ENCODE measurements at places on chromosomes 4 and X.

GRCh38 chr4:8727546-8728510 lies 135.3 kb downstream of the CPZ start:
- DNase-seq: no peak

GRCh38 chrX:85018471-85018870 lies 14.8 kb downstream of the APOOL start:
- DNase-seq: no peak

GRCh38 chr4:118352843-118353533 lies at the start of gene PRSS12:
Gene PRSS12, minus strand, starts transcription at chr4:118353003. Its CDS starts 283 bp downstream, at chr4:118352720.
- peak; percentile 72 for DNase-seq

DNA sequence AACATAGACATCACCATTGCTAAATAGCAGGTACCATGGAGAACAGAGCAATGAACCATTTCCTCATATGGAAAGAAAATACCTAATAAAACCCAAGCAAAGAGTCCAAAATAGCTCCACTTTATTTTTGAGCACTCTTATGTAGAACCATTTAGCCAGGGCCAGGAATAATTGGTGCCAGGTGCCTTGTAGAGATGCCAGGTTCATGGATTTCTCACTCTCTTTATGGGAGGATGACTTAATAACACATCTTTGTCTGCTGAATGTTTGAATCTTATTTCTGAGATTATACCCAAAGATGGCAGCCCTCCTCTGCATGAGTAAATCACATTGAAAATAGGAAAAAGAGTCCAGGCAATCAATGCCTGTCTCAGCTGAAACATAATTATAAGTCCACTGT lies 212.3 kb upstream of the SFRP2 start:
- no peak for DNase-seq

- no peak for DNase-seq
Measured at GRCh38 chr4:151323667-151324066, 1.7 kb downstream of the SH3D19 start.

GRCh38 chr4:139972305-139972704 lies 181.7 kb downstream of the MAML3 start:
- no peak for DNase-seq

DNA sequence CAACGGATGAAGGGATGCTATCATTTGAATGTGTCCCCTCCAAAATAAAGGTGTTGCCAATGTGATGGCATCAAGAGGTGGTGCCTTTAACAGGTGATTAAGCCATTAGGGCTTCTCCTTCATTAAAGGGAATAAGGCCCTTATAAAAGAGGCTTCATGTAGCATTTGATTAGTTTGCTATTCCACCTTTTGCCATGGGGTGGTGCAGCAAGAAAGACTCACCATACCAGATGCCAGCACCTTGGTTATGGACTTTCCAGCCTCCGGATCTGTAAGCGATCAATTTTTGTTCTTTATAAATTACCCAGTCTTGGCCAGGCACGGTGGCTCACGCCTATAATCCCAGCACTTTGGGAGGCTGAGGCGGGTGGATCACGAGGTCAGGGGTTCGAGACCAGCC lies 7.9 kb upstream of the SLC25A43 start:
- peak; percentile 61 for DNase-seq

GRCh38 chrX:108304210-108304609 lies 134.0 kb downstream of the COL4A6 start:
- peak; percentile 24 for DNase-seq

GRCh38 chr4:10134141-10134540 lies 17.5 kb upstream of the WDR1 start:
- DNase-seq: no peak

GRCh38 chr4:65170768-65171514 lies 499.3 kb downstream of the EPHA5 start:
- DNase-seq: no peak

All from hematopoietic multipotent progenitor cell treated with erythropoietin and hydrocortisone succinate and interleukin-3 and kit ligand, for 6 days (in vitro differentiated cells).